ENCODE measurements at places on chromosomes 5 and 9.

DNA sequence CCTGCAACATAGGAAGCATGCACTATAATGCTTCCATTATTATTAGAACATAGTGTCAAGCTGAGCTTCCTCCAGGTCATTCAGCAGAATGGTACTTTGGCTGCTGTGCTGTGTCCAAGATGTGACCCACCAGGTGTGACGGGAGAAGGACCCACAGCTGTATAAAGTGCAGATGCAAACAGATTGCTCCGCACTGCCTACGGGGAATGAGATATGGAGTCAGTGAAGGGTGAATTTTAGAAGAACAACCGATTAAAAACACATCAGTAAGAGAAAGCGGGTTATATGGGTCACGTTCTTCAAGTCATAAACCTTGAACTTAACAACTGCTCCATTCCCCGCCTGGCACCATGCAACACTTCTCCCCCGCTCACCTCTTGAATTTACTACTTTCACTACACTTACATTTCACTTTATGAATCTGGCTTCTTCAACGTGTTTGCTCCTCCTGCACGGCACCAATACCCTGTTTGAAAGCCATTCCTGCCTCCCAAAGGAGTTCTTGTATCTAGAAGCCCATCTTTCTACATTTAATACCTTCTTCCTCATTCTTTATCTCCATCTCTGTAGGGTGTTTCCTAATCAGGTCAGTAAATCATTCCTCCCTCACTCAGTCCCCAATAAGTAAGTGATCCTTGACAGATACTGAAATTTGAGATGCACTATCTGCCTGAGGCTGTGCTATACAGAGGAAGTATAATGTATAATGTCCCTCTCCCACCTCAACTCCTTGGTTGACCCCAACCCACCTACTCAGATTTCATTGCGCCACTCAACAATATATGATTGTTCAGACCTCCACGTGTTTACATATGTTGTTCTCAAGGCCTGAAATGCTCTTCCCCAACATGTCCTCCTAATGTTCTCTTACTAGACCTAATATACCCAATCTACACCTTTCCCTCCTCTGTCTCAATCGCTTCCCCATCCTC is 25.9 kb downstream of the BRINP1 start:
- no peak for DNase-seq

DNA sequence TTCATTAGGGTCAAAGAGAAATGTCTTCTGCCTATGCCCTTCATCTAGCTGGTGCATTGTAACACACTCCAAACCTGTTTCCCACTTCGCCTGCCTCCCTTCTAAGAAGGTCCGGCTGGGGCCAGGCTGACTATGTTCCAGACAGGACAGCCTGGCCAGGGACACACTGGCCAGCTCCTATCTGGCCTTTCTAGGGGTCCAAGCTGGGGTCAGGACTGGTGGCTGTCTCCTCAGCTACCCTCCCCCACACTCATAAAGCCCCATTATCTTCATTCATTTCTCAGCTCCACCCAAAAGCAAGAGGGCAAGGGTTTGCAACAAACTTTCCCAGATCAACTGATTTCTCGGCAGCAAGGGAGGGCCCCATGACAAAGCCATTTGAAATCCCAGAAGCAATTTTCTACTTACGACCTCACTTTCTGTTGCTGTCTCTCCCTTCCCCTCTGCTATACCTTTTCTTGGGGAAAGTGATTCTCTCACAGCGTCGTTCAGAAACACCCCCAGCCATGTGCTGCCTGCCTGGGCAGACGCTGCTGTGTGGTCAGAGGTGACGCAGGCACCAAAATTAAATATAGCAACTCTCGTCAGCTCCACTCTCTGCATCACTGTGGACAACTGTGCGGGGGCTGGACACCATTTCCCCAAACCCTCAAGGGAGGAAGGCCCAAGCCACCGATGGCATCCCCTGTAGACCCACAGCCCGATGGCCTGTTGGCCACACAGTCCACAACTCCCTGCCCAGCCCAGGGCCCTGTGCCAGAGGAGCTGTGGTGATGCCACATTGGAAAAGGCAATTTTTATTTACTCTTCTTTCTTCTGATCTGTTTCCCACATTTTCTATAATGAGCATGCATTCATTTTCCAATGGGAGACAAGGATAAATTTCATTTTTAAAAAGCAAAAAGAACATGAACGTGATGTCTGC is 6.1 kb downstream of the IL13 start:
- no peak for DNase-seq

GRCh38 chr5:17445185-17445584 is 52.8 kb upstream of the TAF11L2 start:
- DNase-seq: no peak

- no peak for DNase-seq
Measured at GRCh38 chr5:67350618-67351201, 154.1 kb upstream of the CD180 start.

DNA sequence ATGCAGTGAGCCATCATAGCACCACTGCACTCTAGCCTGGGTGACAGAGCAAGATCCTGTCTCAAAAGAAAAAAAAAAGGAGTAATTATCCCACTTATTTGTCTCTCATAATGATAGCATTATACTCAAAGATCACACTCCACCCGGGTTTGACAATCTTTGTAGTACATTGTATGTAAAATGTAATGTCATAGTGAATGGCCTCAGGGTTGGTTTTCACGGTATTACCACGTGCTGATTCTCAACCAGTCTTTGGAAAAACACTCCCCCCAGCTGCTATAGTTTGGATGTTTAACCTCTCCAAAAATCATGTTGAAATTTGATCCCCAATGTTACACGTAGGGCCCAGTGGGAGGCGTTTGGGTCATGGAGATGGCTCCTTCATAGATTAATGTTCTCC is 402.4 kb upstream of the GRAMD2B start:
- no peak for DNase-seq

DNA sequence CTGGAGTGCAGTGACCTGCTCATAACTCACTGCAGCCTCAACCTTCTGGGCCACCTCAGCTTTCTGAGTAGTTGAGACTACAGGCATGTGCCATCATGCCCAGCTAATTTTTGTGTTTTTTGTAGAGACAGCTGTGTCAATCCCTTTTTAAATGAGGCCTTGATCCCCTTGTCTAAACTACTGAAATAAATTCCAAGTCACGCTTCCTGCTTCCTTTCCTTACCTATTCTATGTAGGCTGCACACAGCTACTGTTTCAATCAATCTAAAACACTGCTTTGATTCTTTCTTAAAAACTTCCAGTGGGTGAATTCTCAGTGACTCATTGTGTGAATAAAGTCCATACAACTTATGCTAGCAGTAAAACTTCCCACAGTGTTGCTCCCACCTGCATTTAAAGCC is 2.9 kb upstream of the C7 start:
- DNase-seq: no peak

GRCh38 chr5:14025569-14026286 is 81.2 kb upstream of the DNAH5 start:
- no peak for DNase-seq

DNA sequence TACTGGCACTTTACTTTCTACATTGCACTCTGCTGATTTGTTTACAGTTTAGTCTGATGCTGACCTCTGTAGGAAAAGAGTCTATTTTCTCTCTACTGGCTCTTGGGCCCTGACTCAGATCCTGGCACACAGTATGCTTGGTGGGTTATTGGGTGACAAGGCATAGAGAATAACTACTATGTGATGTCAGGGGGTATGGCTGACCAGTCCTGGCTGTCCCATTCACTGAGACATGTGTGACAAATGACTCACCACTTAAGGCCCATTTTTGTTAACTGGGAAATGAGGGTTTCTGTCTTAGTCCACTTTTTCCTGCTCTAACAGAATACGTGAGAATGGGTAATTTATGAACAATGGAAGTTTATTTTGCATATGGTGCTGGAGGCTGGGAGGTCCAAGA is 66.4 kb downstream of the DAPK1 start:
- no peak for DNase-seq

DNA sequence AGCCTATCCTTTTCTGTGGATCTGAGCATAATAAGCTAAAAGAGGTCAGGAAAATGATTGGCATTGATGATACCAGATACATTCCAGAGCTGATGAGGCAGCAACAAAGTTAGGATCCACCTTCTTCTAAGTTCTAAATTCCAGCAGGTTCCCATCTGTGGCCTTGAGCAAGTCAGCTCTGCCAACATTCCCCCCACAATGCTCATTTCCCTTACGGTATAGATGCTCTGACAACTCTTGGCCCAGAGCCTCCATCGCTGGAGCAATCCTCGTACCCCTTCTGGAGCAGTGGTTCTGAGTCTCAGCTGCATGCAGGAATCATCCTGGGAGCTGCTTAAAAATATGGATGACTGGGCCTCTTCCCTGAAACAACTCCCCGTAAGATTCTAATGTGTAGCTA is 78.1 kb downstream of the MED27 start:
- DNase-seq: no peak

- no peak for DNase-seq
Measured at GRCh38 chr5:153153086-153153485, 337.4 kb upstream of the GRIA1 start.

DNA sequence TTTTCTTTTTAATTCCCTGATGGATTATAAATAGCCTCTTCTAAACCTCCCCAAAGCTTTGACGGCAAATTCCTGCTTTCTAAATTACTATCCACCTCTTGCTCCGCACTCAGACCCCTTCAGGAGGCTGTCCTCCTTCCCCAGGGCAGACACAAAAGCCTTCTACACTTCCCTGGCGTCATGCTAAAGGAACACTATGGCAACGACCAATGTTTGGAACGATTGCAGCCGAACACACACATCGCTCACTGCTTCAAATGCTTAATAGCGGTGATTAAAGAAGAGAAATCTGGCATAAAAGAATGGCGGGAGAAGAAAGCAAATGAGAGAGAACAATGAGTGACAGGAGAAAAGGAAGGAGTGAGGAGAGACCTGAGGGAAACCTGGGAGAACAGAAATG is 297.3 kb downstream of the MLLT3 start:
- no peak for DNase-seq

- no peak for DNase-seq
Measured at GRCh38 chr5:131491749-131492148, 143.3 kb downstream of the RAPGEF6 start.

DNA sequence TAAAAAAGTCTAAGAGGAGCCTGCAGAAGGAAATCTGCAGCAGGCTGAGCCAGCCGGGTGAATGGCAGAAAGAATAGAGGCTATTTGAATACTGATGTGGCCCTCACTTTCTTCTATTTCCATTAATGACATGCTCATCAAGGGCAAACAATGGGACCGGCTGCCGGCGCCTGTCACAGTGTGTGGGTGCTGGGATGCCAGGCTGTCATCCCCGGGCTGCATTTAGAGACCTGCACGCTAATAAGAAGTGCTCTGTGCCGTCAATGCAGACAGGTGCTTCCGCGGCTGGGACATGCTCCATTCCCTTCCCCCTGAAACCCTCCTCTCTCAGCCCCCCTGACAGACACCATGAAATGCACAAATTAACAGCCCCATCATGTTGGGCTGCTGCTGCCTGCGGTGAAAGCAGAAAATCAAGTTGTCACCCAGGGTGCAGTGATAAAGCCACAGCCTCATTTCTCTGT is 217.7 kb upstream of the TBCA start:
- no peak for DNase-seq

DNA sequence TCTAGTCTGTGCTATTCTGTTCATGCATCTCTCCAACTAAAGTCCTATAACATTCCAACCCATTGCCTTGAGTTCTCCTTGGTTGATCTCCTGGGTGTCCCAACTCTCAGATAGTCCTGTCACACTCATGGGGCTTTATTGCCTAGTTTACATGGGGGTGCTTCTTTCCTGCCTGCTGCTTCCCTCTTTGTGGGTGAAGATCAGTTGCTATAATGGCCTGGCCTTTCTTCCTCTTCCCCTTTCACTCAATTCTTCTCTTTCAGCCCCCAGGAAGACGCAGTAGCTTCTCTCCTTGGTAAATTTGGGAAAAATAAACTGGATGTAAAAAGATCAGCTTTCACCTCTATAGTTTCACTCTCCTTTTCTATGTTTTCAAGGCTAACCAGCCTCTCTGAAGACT is 66.5 kb downstream of the PTCD2 start:
- DNase-seq: no peak

DNA sequence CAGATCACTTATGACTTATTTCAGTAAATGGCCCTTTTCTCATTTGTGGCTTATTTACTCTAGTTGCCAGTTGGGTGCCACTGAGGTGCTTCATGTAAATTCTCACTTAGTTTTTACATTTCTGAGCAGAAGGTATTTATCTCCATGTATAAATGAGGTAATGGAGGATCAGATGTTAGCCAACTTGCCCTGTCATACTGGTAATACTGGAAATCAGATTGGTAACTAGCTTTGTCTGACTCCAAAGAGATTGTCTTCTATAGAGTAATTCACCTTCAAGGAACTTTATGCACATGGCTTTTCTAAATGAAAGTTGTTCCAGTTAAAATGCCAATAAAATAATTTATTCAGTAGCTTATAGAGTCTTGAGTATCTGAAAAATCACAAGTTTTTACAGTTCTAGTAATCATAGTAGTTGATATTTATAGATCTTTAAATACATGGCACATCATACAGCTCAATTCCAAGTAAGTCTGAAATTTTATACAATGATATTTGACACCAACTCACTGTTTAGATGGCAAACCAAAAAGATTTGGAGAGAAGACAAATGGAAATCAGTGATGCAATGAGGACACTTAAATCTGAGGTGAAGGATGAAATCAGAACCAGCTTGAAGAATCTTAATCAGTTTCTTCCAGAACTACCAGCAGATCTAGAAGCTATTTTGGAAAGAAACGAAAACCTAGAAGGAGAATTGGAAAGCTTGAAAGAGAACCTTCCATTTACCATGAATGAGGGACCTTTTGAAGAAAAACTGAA is 28.8 kb downstream of the RAB14 start:
- no peak for DNase-seq

- DNase-seq: no peak
Measured at GRCh38 chr9:95989297-95989696, 113.8 kb downstream of the ERCC6L2 start.

- no peak for DNase-seq
Measured at GRCh38 chr9:79041266-79041665, 530.5 kb upstream of the TLE4 start.

GRCh38 chr5:44774279-44774880 is 34.4 kb upstream of the MRPS30 start:
- DNase-seq: no peak

GRCh38 chr9:76257311-76257710 is 136.9 kb downstream of the RFK start:
- DNase-seq: no peak

DNA sequence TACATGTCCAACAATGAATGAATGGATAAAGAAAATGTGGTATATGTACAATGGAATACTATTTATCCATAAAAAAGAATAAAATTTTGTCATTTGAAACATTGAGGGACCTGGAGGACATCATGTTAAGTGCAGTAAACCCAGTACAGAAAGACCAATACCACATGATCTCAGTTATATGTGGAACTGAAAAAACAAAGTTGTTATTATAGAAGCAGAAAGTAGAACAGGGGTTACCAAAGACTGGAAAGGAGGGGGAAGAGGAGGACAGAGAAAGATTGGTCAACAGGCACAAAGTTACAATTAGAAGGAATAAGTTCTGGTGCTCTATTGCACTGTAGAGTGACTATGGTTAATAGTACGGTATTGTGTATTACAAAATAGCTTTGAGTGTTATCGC is 233.8 kb downstream of the SEMA6A start:
- DNase-seq: no peak

DNA sequence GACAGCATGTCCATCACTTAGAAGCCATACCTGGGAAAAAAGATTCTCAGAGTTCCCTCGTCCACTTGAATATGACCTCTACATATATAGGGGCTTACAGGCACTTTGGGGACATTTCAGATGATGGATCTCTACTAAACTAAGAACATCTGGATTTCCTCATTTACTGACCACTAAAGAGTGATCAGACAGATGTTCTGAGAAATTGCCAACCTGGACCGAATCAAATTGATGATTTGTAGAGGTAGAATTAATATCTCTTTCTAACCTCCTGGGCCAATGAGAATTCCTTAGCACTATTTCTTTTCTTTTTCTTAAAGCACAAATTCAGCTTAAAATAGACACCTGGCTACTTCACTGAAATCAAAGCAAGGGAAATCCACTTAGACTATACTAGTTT is 422.7 kb downstream of the MTRR start:
- no peak for DNase-seq

All from activated T-helper 1 cell treated with Interleukin-2 at 50 U/mL for 16 hours (primary cell).